ENCODE measurements at places on chromosomes 6 and 20.

- DNase-seq: no peak
Observed at GRCh38 chr20:8972963-8973705, 95.8 kb upstream of the PLCB4 start.

GRCh38 chr6:10957414-10957886 is 70.6 kb downstream of the SYCP2L start:
- DNase-seq: no peak

GRCh38 chr6:68256391-68256790 is 378.7 kb upstream of the ADGRB3 start:
- DNase-seq: no peak

DNA sequence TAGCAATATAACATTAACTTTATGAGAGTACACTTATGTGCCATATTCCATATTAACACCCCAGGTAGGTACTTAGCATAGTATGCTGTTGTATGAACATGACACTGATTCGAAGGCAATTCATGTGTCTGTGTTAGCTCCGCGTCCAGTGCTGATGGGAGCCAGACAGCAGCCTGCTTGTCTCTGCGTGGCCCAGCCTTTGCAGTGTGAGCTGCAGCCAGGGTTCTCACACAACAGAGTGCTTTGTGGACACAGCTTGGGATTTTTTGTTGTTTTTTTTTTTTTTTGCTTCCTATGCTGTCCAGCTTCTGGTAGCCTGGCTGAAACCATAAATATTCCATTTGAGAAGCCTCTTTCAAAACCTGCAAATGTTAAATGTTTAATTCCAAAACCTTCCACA is 350.9 kb downstream of the SMOC2 start:
- no peak for DNase-seq

- no peak for DNase-seq
Observed at GRCh38 chr6:18444111-18444510, 57.0 kb downstream of the RNF144B start.

All from stimulated activated CD4-positive, alpha-beta T cell treated with anti-CD3 and anti-CD28 coated beads, Interleukin-2, amount 100 ng/mL, for 48 hours (primary cell).